ENCODE measurements at places on chromosomes 6 and 20.

GRCh38 chr20:16537918-16538317, 35.3 kb downstream of the KIF16B start:
- no peak for DNase-seq

DNA sequence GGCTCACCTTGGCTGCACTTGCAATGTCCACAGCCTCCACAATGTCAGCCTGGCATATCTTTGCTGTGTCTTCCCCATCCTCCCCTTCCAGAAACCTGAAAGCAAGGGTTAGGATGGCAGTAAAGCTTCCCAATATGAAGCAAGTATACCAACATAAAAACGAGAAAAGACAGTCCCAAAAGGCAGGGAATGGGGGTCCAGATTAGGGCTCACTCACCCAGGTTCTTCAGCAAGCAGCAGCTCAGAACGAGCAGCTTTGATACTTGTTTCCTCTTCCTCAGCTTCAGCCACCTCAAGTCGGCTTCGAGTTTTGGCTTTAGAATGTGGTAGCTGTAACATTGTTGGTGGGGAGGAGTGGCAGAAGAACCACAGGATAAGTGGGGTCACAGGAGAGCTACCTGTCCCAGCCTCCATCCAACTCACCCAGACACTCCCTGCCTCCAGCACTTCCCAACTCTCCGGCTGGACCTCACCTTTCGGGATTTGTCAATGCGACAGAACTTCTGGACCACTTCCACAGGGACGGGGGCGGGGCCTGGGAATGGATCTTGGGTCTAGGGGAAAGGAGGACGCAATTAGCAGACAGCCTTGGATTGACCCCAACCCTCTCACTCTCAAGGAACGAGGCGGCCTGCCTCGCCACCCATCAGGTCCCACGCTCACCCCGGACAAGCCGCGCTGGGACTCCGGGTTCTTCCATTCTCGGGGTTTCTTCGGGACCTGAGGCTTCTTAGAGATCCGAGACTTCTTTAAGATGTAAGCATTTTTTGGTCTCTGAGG, 708 bp downstream of the WDR46 start:
- no peak for DNase-seq

DNA sequence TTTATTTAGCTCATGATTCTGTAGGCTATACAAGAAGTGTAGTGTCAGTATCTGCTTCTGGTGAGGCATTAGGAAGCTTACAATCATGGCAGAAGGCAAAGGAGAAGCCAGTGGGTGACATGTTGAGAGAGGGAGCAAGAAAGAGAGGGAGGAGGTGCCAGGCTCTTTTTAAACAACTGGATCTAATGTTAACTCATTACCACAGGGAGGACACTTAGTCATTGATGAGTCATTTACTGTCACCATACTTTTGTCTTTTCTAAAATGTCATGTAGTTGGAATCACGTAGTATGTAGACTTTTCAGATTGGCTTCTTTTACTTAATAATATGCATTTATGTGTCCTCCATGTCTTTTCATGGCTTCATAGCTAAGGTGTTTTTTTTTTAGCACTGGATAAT, 58.1 kb downstream of the NUS1 start:
- no peak for DNase-seq

GRCh38 chr6:157139054-157139708, 184.1 kb downstream of the TMEM242 start:
- DNase-seq = no peak

- DNase-seq = no peak
Observed at GRCh38 chr20:48724891-48725554, 102.8 kb downstream of the PREX1 start.

DNA sequence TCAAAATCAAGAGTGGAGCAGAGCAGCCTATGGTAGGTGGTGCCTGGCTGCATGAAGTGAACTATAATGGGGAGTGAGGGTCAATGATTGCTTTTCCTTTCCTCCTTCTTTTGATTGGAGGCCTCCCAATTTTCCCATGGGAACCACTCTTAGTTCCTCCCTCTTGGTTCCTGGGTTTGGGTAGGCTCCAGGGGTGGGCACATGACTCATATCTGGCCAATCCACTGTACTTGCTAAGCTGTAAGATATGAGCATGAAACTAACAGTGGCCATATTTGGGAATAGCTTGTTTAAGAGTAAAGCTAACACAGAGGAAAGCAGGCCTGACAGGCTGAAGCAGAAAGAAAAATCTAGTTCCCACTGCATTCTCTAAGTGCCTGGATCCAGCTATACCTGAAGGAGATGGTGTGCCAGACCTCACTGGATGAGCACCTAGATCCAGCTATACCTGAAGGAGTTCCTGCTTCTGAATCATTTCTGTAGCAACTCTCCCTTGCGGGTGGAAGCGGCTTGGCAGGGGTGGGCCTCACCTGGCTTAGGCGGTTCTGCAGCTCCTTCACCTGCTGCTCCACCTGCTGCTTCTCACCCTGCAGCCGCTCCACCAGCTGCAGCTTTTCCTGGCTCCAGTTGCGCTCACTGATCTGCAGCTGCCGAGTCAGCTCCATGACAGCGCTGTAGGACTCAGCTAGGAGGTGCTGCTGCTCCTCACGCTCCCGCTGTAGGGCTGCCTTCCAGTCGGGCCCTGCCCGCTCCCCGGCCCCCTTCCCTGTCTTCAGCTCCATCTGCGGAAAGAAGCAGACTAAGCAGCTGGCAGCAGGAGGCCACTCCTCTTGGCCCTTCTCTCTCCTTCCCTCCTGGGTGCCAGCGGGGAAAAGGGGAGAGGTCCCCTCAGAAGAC, 29.0 kb upstream of the DSN1 start:
- no peak for DNase-seq

DNA sequence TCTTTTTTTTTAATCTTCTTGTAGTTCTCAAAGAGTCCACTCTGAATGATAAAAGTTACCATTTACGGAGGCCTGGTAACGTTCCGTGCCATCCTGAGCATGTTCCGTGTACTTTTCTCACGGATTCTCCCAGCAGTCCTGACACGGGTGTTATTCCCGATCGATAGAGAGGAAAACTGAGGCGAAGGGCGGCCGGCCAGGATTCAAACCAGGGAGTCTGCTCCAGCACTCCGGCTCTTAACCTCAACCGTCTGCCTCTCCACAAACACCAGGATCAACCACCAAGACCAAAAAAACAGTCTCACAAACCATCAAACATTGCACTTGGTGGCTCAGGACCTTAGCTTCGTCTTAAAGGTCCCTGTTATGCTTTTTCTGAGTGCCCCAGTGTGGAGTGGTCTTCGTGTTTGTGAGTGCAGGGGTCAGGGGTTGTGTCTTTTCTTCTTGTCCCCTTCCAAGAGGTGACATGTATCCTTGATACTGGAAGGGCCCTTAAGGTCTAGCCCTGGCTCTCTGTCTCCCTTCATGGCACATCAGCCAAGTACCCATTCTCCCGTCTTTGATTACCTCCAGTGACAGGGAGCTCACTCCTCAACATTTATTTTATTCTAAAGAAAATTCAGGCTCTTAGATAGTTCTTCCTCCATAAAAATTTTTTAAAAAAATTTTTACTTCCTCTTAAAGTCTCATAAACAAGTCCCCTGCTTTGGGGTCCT, 35.1 kb downstream of the SRC start:
- DNase-seq = no peak

GRCh38 chr6:166483573-166484250, 101.0 kb upstream of the MPC1 start:
- no peak for DNase-seq

- no peak for DNase-seq
Observed at GRCh38 chr20:58715391-58715800, 22.8 kb downstream of the NPEPL1 start.

DNA sequence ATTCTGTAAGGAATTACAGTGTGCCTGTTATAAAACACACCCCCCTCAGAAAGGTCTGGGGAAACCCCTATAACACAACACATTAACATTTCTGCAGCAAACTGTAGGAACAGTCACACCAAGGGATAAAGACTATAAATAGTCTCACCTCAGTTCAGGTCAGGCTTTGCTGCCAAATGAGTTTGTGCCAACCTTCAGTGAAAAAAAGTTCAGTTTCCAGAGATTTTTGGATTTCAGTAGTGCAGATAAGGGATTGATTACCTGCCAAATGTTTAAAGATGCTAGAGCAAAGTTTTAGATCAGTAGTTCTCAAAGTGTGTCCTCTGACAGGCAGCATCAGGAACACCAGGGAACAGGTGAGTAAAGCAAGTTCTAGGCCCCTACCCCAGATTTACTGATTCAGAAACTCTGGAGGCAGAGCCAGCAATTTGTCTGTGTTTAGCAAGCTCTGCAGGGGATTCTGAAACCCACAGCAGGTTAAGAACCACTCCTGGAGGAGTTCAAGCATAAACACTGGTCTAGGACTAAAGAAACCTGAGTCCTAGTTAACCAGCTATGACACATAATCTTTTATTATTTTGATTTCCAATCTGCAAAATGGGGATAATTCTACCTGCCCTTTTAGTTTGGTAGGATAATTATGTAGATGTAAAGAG, 111.0 kb downstream of the RCAN2 start:
- DNase-seq = no peak

GRCh38 chr6:41445261-41445660, 100.9 kb upstream of the FOXP4 start:
- no peak for DNase-seq

DNA sequence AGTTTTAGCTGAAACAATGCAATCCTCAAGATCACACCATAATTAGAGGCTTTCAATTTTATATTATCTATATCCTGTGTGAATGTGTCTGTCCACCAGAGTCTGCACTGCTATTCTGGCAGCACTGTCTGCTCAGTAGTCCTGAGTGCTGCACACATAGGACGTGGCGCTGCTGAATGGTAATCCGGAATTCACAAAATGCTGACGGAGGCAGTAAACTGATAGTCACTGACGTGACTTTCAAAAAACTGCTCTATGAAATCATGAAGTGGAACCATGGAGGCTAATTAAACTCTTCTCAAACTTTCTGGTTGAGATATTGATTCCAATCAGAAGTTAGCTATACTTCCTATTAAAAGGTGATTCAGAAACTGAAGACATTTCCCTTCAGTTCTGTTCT, 190.8 kb upstream of the NOX3 start:
- DNase-seq = no peak

- peak; percentile 56 for DNase-seq
Observed at GRCh38 chr20:60055740-60056139, 97.5 kb downstream of the CDH26 start.

- DNase-seq = no peak
Observed at GRCh38 chr6:34151321-34152041, 5.6 kb upstream of the GRM4 start.

DNA sequence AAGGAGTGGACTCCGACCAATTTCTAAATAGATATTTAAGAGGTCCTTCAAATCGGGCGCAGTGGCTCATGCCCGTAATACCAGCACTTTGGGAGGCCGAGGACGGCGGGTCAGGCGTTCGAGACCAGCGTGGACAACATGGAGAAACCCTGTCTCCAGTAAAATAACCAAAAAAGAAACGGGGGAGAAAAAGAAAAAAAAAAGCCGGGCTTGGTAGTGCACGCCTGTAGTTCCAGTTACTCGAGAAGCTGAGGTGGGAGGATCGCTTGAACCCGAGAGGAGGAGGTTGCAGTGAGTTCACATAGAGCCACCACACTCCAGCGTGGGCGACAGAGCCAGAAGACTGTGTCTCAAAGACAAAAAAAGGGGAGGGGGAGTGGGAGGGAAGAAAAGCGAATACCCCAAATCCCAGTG, 53.3 kb upstream of the HFE start:
- no peak for DNase-seq

DNA sequence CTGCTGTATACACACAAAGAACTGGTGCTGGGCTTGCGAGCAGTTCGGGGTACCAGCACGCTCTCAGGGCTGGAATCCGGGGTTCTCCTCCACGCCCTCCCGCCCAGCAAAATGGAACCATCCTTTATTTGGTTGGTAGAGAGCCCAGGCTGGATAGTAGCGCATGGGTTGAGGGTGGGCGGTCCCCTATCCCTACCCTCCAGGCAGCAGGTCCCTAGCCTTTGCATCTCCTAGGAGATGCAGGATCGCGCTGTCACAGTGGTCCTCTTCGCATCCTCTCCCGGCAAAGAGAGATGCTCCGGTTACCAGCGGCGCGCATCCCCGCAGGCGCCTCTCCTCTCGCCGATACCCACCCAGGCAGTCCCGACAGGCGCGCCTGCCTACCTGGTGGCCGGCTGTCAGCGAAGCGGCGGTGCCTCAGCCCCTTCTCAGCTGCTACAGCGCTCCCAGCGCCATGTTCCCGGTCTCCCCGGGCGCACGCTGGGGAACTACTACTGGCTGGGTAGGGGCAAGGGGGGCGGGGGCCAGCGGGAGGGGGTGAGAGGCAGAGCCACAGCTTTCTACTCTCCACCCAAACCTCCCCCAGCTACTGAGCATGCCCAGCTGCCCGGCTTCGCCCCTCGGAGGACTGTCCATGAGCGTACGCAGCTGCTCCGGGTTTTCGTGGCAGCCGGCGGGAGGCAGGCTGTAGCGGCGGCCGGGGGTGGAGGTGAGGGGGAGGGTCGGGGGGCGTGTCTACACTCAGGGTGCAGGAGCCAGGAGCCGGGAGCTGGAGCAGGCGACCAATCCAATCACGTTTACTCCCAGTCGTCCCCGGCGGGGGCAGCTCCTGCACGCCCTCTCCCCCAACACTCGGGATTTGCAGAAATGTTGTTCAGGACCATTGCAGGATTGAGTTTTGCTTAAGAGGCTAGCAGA, at the start of gene PAK5:
PAK5 (minus strand) TSS at position 699 of the 918 bp plus-strand sequence. CDS start 194,748 bp downstream, outside the sequence.
- DNase-seq = no peak

GRCh38 chr6:25196464-25196863, 82.7 kb upstream of the CARMIL1 start:
- no peak for DNase-seq
